ENCODE measurements at places on chromosomes 11 and 22.

GRCh38 chr11:17354601-17354991 is 3.0 kb downstream of the NCR3LG1 start:
- ATAC-seq: peak; percentile 24

DNA sequence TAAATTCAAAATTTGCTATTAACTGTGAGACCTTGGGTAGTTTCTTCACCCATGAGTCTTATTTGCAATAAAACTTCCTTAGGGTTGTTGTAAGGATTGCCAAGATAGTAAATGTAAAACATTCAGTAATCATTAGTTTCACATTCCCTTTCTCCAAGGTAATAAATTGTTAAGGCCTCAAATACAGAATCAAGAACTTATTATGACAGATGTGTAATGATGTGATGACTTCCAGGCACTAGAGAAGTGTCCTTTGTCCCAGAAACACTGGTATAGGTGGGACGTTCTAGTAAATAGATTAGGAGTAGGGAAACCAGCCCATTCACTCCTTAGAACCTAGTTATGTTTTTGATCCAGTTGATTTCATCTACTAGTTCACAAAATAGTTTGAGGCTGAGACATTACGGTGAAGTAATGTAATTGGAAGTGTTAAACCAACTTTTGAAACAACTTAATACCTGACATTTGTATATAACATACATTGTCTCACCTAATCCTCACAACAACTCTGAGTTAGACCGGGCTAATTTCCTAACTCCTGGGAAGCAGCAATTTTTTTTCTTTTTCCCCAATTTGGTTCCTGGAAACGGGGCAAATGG is 25.5 kb downstream of the CTNND1 start:
- no peak for ATAC-seq

DNA sequence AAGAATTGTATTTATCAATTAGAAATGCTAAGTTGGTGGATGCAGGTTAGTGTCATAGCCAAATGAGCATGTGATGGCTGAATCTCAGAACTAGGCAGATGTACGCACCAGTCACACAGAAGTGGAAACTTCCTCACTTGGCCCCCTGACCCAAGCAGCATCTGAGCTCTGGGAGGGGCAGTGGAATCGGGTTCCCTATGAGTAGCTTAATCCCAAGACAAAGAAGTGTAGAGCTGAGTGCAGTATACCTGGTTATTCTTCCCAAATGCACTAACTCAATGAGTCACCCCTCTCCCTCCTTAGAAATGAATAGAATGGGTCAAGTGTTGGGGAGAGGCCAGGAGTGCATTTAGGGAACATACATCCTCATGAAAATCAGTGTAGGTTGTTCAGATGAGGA is 224.6 kb downstream of the FAT3 start:
- ATAC-seq: no peak

DNA sequence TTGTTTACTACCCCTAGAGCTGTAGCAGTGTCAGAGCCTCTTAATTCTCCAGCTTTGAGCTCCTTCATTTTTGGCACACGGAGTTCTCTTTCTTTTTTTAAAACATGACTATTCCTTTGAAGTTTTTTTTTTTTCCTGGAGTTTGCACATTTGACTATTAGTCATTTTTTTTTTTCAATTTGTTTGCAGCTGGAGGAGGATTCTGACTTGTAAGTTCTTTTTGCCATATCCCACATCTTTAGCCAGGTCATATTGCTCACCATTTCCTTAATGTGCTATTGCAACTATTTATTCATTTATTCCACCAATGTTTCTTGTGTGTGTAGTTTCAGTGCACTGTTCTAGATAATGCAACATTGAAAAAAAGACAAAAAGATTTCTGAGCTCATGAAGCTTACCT is 166.3 kb upstream of the ARHGAP20 start:
- ATAC-seq: no peak

DNA sequence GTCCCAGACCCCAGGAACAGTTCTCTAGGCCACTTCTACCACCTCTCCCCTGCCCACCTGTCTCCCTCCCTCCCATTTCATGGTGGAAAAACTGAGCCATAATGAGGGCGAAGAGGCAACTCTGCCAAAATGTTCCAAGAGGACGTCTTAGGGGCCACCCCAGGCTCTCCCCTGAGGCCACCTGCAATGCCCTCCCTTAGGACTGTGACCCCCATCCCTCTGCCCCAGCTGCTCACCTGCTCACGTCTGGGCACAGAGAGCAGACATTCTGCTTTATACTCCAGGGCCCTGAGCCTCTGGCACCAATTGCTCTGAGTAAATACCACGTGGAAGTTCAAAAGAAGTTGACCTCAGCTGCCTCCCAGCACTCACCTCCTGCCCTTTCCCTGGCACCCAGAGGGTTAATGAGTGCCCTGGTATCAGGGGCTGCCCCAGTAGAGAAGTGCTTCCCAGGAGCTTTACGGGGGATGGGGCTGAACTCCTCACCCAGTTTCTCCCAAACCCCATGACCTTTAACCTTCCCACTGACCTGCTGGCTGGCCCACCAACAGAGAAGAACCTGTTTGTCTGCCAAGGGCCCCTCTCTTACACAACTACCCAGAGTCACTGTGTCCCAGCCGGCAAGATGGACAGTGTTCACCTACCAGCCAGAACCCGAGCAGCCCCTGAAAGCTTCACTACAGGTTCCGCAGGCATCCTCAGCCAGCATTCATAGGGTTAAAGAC is 627 bp upstream of the APOA5 start:
- no peak for ATAC-seq

DNA sequence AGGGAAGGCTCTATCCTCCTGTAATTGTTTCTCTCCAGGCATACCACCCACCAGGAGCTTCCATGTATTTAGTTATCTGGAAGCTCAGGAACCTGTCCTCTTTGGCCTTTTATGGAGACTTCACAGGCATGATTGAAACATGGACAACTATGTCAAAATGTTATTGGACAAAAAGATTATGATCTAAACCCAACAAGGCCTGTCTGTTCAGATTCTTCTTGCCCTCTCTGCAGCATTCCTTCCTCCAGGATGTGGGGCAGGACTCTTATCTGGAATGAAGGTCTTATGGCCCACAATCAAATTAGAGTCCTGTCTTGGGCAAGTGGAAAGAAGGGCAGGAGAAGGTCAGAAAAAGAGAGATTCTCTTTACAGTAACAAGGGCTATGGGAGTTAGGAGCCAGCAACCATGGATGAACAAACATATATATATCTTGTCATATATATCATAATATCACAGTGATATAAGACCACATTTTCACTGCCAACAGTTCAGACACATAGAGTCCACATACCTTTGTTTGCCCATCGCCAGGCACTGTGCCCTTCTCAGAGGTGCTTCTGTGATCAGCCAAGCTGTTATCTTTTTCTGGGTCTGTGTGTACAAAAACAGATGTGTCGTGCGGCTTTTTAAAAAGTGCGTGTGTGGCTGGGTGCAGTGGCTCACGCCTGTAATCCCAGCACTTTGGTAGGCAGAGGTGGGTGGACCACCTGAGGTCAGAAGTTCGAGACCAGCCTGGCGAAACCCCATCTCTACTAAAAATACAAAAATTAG is 42.5 kb upstream of the SUSD2 start:
- no peak for ATAC-seq

DNA sequence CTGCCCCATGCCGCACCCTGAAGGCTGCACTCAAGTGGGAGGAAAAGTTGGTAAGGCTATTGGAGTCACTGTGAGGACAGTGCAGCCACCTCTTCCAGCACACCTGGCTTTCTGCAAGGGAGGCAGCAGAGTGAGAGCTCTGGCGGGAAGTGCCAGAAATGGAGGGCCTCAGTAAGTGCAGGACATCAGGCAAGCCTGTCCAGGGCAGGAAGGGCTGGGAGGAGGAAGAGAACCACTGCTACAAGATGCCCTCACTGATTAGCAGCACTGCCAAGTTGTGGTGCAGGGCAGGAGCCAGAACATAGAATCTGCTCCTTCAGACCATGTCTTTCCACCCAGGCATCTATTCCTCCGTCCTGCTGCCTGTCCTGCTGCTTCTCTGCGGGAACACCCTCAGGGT is 61.2 kb upstream of the CLTCL1 start:
- ATAC-seq: no peak

DNA sequence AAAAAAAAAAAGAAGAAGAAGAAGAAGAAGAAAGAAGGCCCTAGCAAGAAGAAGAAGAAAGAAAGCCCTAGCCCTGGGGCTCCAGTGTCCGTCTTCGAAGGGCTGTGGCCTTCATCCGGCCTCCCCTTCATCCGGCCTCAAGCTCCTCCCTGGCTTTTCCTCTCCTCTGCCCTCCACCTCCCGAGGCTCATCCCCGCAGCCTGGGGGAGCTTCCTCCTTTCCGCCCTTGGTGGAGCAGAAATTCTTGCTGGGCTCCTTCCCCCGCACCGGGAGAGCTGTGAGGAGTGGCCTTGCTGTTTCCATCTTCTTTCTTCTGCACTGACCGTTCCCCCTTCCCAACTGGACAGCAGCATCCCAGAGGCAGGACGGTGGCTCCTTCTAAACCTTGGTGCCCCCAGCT is 9.5 kb upstream of the LTO1 start:
- no peak for ATAC-seq

- ATAC-seq: no peak
Measured at GRCh38 chr22:42946546-42947198, 68.3 kb downstream of the PACSIN2 start.

DNA sequence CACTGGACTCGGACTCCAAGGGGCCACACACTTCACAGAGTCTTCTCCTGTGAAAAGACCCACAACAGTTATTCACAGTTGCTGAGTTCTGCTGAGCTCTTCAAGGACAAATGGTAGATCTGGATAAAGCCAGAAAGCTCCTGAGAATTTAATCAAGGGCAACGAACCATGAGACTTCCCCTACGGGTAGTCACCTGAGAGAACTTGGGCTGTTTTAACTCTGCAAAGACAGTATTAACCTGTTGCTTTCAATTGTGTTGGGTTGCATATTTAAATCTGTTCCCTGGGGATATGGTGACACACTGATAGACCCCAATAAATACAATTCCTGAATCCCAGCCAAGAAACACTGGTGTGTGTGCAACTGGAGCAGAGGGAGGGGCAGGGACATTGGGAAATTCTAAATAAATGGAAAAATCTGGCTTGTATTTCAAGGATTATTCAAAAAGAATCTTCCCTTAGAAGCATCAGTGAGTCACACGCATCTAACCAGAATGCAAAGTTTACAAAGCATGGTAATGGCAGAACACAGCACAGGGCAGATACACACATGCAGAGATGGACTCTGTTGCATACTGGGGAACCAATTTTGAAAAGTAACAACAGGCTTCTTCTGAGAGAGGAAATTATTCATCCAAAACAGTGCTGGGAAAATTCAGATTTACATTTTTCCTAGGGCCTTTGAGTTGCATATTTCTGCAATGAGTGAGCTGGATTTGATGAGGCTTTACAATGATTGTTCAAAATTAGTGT is 4.0 kb downstream of the KCNJ1 start:
- ATAC-seq: no peak

- ATAC-seq: no peak
Measured at GRCh38 chr11:68480852-68481510, 20.4 kb downstream of the PPP6R3 start.

GRCh38 chr22:48594016-48594756 is 1233.5 kb downstream of the BRD1 start:
- no peak for ATAC-seq

DNA sequence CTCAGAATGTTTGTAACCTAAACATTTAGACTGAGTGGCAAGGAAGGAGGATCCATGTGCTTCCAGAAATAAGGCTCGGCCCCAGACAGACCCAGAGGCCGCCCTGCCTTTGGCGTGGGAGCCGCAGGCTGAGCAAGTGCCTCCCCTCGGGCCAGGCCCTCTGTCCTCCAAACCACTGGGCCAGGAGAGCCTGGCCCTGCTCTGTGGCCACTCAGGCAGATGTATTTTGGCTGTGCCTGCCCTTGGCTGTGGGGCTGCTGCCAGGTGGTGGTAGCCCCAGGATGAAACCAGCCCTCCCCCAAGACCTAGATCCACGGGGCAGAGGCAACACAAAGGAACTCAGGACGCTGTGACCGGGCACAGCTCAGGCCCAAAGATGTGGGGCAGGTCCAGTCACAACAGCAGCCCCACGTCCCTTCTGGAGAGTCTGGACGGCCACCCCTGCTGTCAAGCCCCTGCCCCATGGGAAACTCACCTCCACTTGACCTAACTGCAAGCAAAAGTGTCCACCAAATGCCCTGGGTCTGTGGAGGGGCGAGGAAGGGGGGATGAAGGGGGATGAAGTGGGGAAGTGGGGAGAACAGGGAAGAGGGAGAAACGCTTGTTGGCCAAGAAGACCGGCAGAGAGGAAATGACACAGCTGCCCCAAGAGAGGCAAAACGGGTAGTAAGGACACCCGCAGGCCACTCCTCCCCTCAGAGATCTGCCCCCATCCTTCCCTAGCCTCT is 24.0 kb downstream of the PISD start:
- no peak for ATAC-seq

Measured in activated CD4-positive, CD25-positive, alpha-beta regulatory T cell treated with anti-CD3 and anti-CD28 coated beads, Interleukin-2, amount 50 U/mL, for 24 hours (primary cell).